ENCODE measurements at places on chromosomes 16 and 17. TPM values are rescaled to one million over a fixed set of nuclear protein-coding genes. Genes with fewer than 3 reads are reported as not detected.

The FMNL1 gene
- total RNA-seq, result 383 TPM

DNA sequence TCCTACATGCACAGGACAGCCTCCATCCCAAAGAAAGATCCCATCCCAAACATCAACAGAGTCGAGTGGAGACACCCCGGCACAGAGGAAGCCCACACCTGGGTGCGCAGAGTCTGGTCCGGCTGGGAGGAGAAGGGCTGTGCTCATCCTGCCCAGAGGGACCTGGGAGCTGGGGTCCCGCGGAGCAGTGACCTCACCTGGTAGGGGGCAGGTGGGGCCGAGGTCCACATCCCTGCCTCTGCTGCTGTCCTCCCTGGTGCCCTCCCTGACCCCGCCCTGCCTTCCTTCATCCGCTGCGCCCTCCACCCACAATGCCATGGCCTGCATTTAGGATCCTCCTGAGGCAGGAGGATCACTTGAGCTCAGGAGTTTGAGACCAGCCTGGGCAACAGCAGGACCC, 2.9 kb downstream of the C16orf90 start:
- DNase-seq, result no peak

The ZG16 gene
- total RNA-seq, result not detected

DNA sequence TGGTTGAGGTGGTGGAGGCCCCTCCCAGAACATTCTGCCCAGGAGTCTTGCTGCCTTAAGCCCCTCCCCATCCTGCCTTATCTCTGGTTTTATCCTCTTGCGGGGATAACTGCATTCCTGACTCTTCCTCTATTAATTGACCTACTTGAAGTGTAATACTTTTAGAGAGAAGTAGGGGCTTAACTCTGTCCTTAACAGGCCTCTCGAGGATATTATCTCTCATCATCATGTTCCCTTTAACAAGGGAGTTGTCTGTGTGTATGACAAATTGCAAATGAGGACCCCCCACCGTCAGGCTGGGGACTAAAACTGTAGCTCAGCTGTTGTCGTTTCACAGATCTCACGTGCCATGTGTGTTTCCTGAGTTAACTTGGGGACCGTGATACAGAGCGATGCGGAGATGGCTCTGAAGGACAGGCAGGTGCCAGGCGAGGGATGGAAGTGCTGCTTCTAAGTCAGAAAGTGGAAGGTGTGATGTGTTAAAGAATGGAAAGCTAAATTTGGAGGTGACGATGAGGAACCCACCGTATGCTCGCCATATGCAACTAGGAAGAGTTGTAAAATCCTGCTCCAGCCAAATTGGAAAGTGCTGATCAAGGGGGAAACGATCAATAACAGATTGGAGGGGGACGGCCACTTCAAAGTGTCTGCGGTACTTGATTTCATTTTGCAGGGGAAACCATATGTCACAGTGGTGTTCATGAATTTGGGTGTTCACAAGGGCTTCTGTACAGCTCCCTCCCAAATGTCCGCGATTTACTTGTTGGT, 106.3 kb downstream of the RPTOR start:
- DNase-seq, result no peak

DNA sequence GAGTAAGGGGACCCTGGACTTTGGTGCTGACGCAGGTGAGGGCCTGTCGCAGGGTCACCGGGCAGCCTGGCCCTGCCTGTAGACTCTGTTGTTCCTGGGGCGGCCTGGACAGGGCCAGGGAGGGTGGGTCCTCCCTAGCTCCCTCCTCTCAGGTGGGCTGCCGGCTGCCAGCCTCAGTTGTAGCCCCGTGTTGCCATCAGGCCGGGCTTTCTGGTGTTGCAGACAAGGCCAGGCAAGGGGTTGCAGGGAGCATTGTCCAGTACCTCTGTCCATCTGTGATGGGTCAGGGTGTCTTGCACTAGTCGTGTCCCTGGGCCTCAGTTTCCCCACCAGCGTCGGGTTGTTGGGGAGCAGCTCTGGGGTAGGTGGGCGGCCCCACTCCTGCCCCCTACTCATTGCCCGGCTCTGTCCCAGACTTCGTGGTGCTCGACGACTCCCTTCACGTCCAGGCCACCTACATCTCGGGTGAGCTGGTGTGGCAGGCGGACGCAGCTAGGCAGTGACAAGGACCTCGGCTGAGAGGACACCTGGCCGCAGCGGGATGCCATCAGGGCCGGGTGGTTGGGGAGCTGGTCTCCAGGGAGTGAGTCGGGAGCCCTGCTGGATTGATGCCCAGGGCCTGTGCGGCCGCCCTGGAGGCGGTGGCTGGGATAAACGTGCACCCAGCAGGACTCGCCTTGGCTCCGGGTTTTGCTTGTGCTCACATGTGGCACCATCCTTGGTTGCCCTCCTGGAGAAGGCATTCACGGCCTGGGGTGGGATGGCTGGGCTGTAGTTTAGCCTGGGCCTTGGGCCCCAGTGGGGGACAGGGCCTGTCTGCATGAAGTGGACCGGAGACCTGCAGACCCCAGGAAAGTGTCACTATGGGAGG, 1.9 kb downstream of the CEMP1 start:
- DNase-seq, result no peak
